Erythroblast (primary cell): ENCODE measurements at places on chromosomes 5 and 9.

DNA sequence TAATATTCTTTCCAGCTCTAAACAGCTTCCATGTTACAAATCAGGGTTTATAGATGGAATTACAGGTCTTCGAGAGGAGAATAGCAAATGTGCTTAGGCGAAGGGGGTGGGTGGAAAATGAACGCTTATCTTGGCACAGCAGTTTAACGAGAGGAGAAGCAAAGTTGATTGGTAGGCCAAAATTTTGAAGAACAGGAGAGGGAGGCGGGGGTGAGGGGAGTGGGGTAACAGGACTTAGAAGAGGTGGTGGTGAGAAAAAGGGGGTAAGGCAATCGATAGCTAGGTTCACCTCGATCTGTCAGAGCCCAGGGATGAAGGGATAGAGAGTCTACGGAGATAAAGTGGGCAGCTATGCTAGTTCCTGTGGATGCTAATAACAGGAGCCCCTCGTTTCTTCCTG lies 764 bp downstream of the ANKRA2 start:
- peak; percentile 85 for DNase-seq

DNA sequence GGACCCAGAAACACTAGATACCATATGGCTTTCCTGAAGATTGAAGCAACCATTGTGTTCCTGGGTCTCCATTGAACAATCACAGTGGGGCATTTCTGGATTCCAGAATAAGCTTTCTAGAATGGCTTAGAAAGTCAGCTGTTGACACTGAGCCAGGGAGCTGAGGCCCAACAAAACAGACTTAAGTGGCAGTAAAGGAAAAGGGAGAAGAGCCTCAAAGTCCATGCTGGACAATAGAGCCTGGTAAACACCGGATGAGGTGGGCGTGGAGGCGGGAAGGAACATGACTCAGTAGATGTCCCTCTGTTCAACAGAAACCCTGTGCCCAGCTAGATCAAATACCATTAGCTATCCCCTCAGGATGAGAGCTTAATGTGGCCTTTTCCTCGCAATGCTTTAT lies 14.8 kb downstream of the SPARC start:
- DNase-seq: no peak

DNA sequence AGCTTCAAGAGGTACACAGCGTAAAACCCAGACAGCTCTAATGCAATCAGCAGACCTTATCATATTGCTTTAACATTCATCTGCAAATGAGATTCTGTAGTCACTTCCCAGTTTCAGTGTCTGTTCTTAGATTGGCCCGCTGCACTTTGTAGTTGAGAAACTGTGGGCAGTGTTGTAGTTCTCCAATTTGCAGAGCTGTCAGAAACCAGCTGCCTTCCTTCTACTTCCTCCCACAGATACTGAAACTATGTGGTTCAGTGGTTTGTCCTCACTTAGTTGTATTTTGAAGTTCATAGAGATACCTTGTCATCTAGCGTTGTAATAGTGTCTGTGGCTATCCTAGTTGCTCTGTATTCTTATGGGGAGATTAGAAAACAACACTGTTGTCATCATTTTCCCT lies 39.6 kb upstream of the TRIM36 start:
- no peak for DNase-seq

DNA sequence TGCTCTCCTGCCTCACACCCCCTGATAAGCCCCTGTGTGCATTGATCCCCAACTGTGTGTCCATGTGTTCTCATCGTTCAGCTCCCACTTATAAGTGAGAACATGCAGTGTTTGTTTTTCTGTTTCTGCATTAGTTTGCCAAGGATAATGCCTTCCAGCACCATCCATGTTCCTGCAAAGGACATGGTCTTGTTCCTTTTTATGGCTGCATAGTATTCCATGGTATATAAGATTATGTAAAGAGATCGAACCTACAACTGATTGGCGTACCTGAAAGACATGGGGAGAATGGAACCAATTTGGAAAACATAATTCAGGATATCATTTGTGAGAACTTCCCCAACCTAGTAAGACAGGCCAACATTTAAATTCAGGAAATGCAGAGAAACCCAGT lies 32.4 kb downstream of the ANKRD33B start:
- DNase-seq: no peak

GRCh38 chr9:72982146-72982799 lies 29.4 kb upstream of the ALDH1A1 start:
- DNase-seq: no peak
